ENCODE measurements at places on chromosomes 7 and 10.

- no peak for DNase-seq
Observed at GRCh38 chr7:38327637-38328036, 54.2 kb upstream of the TARP start.

GRCh38 chr7:126449611-126450268 lies 803.0 kb downstream of the GRM8 start:
- no peak for DNase-seq

DNA sequence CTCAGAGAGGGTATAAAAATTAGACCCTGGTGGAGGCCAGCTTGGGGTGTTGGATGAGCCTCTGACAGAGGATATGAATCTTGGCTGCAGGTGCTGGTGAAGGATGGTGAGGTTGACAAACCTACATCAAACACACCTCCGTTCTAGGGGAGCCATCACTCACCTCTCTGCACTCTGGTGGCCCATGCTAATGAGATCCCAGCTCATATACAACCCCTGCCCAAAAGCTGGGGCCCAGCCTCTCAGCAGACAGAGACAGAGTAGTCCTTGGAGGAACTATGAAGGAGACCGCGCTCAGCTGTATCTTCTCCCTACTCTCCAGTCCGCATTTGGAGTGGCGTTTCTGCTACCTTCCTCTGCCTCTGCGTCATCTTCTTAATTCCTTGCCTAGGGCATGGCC lies 83.1 kb upstream of the SORCS3 start:
- no peak for DNase-seq

- no peak for DNase-seq
Observed at GRCh38 chr7:32071466-32072091, 1.4 kb upstream of the PDE1C start.

DNA sequence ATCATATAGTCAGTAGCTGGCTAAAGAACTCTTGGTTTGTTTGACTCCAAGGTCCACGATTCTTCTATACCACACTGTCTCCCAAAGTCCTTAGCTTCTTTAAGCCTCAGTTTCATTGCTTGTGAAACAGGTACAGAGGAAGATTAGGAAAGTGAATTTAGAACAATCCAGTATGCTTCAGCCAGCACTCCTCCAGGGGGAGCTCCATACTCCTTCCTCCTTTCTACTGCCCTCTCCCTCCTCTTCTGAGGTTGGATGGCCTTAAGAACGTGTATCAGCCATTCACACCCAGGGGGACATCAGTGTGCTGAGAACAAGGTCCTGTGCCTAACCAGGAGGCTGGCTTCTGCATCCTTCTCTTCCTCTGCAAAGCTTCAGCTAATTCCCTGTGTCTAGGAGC lies 54.8 kb upstream of the CALD1 start:
- DNase-seq: no peak

- DNase-seq: no peak
Observed at GRCh38 chr10:53487019-53487983, 714.7 kb upstream of the MBL2 start.

GRCh38 chr10:104036518-104037260 lies 49.0 kb downstream of the COL17A1 start:
- no peak for DNase-seq

GRCh38 chr10:67665491-67665890 lies 30.5 kb downstream of the CTNNA3 start:
- DNase-seq: no peak

DNA sequence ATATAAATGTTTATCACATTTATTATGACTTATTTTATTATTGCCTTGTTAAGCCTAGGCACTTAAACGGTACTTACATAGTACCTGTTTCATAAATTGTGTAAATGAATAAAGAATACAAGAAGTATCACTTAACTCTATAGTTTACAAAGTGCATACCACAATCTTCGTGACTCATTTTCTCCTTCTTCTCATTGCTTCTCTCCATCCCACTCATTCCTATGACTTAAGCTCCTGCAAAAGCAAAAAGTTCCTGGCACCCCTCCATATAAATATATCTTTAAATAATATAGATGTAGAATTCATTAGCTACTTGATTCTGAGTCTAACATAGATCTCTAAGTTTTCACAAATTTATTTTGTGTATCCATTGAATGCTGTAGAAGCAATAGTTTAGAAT lies 1382.0 kb upstream of the CELF2 start:
- DNase-seq: no peak

DNA sequence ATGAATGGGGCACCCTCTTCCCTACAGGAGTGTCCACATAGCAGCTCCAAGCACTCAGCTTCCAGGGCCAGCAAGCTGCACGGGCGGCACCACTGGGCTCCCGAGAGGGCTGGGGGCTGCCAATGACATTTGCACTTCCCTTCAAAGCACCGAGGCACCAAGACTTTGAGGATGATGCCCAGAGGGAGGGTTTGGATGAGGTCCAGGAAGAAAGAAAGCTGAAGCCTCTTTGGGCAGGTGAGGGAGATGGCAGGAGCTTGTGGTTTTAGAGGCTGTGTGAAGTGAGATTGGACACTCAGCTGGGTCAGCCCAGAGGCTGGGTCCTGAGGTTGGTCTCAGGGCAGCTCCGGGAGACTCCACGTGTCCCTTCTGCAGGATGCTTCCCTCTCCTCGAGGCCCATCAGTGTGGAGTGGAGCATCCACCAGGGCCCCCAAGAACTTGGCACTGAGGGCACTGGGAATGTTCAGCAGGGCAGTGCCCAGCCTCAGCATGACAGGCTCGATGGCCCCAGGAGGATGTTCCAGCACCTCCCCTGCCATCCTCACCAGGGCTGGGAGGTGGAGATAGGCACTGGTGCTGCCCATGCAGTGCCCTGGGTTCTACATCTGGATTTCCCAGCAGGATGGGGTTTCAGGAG lies 54.9 kb upstream of the IGFBP3 start:
- no peak for DNase-seq

- no peak for DNase-seq
Observed at GRCh38 chr7:129750501-129750900, 139.0 kb downstream of the NRF1 start.

DNA sequence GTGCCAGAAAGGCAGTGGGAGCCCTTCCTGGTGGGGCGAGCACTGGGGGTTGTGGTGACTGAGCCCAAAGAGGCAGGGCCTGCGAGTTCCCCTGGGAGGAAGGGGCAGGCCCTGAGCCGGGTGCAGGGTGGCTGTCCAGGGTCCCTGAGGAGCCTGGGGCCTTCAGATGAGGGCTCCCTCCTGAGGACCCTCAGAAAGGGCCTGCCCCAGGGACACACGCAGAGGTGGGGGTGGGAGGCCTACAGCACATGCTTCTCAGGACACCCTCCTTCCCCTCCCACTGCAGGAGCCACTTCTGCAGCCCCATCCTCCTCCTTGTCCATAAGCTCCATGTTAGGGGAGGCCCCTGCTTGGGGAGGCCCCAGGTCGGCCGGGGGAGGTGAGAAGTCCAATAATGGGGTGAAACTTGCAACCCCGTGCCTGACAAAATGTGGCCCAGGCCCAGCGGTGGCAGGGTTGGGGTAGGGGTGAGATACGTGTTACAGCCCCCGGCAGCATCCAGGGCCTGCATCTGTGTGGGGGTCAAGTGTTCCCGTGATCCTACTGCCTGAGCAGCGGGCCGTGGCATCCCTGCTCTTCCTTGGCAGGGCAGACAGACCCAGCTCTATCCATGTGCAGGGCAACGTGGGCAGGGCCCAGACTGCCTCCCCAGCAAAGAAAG lies 31.8 kb upstream of the RET start:
- no peak for DNase-seq

GRCh38 chr10:91170418-91170817 lies 50.0 kb upstream of the PCGF5 start:
- no peak for DNase-seq

DNA sequence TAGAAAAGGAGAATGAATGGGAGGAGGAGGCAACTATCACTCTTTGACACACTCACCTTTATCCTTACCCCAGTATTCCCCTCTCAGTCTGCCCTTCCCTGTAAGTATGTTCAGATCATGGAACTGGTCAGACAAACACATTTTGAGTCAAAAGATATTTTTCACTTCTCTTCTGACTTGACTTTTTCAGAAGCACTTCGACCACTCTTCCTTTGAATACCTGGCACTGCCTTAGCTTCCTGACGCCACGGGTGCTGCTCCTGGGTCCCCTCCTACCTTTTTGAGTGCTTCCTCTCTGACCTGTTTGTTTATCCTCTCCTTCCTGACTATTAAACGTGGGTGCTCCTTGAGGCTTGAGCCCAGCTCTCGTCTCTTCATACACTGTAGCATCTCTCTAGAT lies 19.8 kb upstream of the C10orf67 start:
- no peak for DNase-seq

DNA sequence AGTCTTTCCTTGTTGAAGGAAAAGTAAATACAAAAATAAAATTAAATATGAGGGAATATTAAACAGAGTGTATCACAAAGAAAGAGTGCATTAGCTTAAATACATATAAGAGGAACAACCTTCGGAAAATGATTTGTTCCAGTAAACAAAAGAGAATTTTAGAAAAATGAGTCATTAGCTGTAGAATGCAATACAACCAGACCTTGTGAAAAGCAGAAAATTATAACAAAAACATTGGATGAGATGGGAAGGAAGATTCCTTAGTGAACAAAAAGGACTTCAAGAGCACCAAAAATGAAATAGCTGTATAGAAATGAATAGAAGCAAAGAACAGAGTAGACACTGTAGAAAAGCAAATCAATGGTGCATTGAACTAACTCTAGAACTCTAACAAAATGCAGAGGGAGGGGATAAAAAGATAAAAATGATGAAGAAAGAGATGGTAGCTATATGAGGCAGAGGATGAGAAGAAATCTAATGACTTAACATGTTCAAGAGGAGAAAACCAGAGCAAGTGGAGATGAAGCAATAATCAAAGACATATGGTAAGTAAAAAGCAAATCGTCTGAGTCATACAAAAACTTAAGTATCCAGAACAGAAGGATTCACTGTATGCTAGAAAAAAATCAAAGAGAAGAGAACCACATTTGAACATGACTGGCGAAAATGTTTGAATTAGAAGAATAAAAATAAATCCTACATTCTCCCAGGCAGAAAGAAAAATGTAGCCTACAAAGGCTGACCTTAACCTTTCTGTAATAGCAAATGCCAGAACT lies 190.5 kb downstream of the TMEM26 start:
- no peak for DNase-seq

DNA sequence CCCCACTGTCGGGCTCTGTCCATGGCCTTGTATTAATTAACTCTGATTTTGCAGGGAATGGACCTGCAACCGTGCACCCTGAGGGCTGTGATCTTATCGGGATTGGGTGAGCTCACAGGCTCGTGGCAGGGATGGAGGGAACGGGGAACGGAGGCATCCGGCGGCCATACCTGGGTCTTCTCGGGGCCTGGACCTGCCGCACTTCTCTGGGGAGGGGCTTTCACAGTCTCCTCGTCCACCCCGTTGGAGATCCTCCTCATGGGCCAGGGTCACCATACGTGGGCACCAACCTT lies 57.5 kb upstream of the SHH start:
- DNase-seq: no peak
